ENCODE measurements at places on chromosomes 1 and 21. TPM values are rescaled to one million over a fixed set of nuclear protein-coding genes. Genes with fewer than 3 reads are reported as not detected.
A peak's percentile ranks its signal among the peaks of the same experiment; 100 is the strongest.

- peak; percentile 88 for DNase-seq
These were observed 61.4 kb downstream of the ACBD3 start for GRCh38 chr1:226125097-226125630.

GRCh38 chr1:117231312-117231711 is 20.6 kb upstream of the VTCN1 start:
- DNase-seq = no peak

- DNase-seq = no peak
These were observed 178.4 kb downstream of the USP25 start for GRCh38 chr21:15908187-15908586.

GRCh38 chr1:162087111-162087510 is 17.6 kb downstream of the NOS1AP start:
- DNase-seq = no peak

GRCh38 chr1:219476116-219476515 is 136.8 kb downstream of the ZC3H11B start:
- no peak for DNase-seq

TCHHL1 gene
- total RNA-seq = not detected

RXFP4 gene
- not detected for total RNA-seq

F5 gene
- 1.1 TPM for total RNA-seq

PAPPA2 gene
- total RNA-seq = 0.36 TPM

OMA1 gene
- 26.4 TPM for total RNA-seq

Measured in prostate gland (tissue), 2 donors.